ENCODE measurements at places on chromosomes 3 and 15. TPM values are rescaled to one million over a fixed set of nuclear protein-coding genes. Genes with fewer than 3 reads are reported as not detected.

Gene RYR3
- 0.96 TPM for total RNA-seq

Gene NR2E3
- 0.95 TPM for total RNA-seq

DNA sequence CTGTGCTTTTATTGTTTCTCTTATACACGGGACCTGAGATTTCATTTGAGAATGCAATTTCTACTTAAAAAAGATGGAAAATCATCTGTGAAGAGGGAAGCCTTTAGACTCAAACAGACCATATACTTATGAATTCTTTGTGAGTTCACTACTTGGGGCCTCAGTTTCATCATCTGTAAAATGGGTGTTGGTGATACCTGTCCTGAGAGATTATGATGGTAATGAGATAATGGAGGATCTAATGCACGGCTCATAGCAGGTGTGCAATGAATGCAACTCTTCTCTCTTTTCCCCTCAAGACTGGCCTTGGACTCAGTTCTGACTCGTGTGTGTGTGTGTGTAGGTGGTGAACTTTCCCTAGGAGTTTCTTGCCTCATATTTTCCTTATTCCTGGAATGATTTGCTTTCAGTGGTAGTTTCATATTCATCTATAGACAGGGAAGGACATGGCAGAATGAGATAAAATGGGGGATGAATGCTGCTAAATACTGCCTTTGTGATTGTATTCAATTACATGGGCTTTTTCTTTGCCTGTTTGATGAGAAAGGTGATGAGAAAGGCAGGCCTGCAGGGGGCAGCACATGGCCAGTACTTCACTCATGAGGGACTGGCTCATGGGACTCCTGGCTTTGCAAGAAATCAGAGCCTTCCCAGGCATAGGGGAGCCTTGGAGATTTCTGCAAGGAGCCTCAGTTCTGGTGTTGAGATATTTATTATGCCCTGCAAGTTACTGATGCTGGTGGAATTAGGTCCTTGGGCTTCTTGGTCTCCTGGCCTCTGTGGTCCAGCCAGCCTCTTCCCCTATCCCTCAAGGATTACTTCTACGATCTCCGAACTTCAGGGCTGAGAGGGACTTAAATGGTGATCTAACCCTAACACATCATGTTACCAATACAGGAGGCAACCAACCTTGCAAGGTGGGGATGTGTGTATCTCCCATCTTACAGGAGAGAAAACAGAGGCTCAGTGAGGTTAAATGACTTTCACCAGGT lies 70.7 kb downstream of the RPLP1 start:
- peak; percentile 84 for DNase-seq

Gene TRPM7
- total RNA-seq: 49.7 TPM
